ENCODE measurements at places on chromosomes 11 and 22. TPM values are rescaled to one million over a fixed set of nuclear protein-coding genes. Genes with fewer than 3 reads are reported as not detected.

SERHL2 gene
- 4.8 TPM for total RNA-seq

DGCR6 gene
- total RNA-seq = 12.7 TPM

PSMC3 gene
- 117 TPM for total RNA-seq

BTG4 gene
- total RNA-seq = not detected

LRRC32 gene
- 99.8 TPM for total RNA-seq

DCDC1 gene
- 1.5 TPM for total RNA-seq

GRCh38 chr11:121655537-121656327, 203.0 kb upstream of the SORL1-AS1 start:
- DNase-seq = peak; percentile 87

- no peak for DNase-seq
Measured at GRCh38 chr11:11622772-11623171, 967 bp upstream of the GALNT18 start.

DNA sequence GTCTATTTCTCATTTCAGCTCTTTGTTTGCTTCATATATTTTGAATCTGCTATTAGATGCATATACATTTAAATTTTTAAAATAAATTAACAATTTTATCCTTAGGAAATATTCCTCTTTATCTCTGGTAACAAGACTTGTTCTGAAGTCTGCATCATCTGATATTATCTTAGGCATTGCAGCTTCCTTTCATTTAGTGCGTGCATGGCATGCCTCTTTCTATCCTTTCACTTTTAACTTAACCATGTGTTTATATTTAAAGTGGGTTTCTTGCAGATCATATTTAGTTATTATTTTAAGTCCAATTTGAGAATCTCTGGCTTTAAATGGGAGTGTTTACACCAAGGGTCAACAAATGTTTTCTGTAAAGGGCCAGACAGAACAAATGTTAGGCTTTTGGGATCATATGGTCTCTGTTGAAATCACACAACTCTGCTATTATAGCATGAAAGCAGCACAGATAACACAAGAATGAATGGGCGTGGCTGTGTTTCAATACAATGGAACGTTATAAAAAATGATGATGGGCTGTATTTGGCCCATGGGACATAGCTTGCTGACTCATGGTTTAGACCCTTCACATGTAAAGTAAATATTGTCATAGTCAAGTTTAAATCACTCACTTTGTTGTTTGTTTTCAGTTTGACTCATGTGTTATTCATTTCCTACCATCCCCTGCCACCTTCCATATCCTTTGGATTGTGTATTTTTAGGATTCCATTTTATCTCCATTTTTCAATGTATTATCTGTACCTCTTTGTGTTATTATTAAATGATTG, 83.9 kb upstream of the SNX19 start:
- no peak for DNase-seq

DNA sequence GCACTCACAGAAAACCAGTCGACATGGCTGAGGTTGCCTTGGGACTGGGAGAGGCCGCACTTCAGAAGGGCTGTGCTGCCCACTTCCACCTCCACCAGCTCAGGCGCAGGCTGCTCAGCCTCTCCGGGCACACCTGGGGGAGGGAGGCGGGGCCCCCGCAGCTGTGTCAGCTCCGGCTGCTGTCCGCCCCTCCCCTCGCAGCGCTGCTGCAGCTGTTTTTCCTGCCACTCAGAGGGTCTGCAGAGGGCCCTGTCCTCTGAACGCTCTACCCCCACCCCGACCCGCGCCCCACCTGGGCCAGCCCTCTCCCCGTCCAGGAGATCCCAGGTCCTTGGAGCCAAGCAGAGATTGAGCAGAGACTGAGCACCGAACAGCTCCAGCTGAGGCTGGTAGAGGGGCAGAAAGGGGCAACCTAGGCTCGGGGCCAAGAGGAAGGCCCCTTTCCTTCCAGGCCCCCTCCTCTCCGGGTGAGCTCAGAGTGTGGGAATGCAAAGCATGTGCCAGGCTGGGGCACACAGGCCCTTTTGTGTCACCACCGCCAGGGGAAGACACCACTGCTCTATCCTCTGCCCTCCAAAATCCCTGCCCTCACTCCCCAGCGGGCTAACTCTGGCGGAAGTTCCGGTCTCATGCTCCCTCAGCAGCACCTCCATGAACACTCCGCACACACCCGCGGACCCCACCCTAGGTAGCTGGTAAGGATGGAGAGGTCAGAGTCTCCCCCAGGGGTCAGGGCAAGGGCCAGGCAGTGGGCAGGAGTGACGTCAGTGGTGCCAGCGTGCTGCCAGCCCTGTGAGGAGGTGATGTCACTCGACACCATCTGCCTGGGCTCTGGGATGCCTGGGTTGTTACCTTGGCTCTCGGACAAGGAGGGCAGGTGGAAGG, 1.6 kb downstream of the MCAM start:
- DNase-seq = peak; percentile 42

GRCh38 chr11:10488121-10488933, 33.3 kb downstream of the AMPD3 start:
- DNase-seq = peak; percentile 11

DNA sequence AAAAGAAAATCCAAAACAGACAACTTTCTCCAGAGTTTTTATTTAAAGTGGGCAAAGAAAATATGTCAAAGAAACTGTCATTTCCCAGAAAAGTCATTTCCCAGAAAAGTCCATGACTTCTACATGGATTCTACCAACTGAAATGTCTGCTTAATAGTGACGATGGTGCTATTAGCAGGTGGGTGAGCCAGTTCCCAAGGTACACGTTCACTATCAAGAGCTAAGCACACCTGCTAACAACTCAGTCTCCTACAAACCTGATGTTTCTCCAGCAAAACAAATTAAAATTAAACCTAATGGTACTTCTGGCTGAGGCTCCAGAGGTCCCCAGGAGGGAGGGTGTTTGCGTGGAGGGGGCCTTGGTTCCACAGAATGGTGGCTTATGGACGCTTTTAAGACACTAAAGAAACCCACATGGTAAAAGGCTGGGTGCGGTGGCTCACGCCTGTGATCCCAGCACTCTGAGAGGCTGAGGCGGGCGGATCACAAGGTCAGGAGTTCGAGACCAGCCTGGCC, 26.8 kb downstream of the POU2AF1 start:
- no peak for DNase-seq

DNA sequence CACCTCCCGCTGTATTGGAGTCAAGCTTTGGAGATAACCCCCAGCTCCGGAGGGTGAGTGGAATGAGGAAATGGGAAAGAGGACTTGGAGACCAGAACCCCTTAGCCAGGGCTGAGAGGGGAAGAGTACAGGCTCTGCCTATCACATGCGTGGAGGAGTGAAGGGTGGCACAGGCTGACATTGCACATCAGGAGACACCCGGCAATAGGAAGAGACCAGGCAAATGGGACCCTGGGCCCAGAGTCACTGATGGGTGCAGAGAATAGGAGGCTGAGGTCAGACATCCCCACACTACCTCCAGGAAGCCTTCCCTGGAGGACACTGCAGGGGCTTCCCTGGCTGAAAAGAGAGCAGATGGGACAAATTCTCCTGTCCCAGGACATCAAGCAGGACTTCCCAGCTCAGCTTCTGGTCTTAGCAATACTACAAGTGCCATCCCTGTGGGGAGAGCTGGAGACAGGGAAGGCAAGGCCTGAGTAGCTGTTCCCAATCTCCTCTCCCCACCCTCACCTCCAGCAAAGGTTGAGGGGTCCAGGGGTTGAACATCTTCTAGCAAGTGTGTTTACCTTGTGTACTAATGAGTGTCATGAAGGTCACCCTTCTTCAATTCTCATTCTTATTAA, 160.7 kb downstream of the BUD13 start:
- DNase-seq = no peak

- DNase-seq = peak; percentile 65
Measured at GRCh38 chr11:64207256-64208085, 950 bp downstream of the FERMT3 start.

- DNase-seq = no peak
Measured at GRCh38 chr22:36212901-36213300, 11.3 kb upstream of the APOL4 start.

DNA sequence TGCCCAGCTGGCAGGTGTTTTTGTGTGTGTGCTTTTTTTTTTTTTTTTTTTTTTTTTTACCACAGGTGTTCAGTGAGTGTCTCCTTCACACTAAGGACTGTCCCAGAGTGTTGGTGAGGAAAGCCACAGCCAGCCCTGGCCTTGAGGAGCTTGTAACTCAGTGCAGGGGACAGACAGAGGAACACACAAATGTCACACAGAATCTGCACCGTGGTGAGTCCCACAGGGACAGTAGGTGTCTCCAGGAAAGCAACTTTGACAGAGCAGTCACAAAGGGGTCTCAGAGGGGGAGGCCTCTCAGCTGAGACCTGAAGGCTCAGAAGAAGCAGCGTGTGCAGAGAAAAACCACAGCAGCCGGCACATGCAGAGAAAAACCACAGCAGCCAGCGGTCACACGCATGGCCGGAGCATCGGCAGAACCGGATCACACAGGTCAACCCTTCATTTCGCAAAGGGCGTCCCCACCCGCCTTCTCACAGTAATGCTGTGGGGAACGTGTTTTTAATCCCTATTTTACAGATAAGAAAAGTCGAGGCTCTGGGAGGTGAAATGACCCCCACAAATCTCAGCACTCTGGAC, 101.7 kb upstream of the PRR5 start:
- DNase-seq = no peak

- DNase-seq = no peak
Measured at GRCh38 chr11:12842933-12843636, 166.0 kb upstream of the RASSF10 start.

DNA sequence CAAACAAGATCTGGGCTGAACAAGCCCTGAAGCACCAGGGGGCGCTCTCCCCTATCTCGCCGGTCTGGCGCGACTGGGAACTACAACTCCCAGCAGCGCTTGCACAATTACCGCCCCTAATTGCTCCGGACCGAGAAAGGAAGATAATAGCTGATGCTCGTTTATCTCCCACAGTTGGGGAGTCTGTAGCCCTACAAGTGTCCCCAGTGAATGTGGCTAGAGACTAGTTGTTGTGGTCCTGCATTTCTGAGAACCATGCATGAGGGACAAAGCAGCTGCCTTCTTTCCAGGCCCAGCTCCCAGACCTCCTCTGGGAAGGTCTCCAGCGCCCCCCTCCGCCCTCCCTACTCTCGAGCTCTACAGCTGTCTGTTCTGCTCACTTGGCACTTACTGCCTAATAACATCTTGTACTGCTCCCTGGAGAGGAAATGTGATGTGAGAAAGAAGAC, 34.4 kb downstream of the NRXN2 start:
- peak; percentile 85 for DNase-seq

GRCh38 chr22:37870273-37870672, 21.1 kb downstream of the EIF3L start:
- DNase-seq = no peak

- DNase-seq = no peak
Measured at GRCh38 chr11:88827018-88827676, 238.6 kb downstream of the GRM5 start.

- DNase-seq = no peak
Measured at GRCh38 chr11:130839981-130840666, 76.2 kb downstream of the SNX19 start.

DNA sequence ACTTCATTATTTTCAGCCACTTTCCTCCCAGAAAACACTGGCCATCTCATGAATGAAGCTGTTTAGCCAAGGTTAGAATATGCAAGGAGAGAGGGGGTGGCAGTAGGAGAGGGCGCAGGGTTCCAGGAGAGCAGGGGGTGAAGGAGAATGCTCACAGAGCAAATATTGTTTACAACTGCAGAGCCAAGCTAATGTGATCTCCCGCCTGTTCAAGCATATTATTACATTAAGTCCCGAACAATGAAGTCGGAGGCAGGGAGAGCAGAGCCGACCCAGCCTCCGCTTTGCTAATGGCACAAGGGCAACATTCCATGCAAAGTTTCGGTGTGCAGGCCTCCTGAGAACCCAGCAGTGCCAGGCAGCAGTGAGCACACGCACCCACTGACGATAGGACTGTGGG, 80.1 kb downstream of the MICAL3 start:
- no peak for DNase-seq

DNA sequence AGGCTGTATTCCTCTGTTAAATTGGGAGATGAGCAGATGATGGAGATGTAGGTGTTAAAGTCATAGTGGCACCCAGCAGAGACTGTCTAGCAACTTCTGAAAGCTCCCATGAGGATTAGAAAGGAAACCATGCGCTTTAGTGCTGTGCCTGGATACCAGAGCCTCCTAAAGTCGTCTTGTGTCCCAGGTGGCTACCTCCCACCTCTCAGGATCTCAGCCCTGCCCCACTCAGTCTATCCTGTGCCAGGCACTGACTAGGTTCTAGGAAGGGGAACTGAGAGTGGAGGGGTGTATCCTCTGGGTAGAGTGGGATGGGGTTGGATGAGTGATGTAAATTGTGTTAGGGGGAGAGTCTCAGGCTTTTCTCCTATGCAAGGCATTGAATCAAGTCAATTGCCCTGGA, 60.2 kb downstream of the KIAA1671 start:
- no peak for DNase-seq

DNA sequence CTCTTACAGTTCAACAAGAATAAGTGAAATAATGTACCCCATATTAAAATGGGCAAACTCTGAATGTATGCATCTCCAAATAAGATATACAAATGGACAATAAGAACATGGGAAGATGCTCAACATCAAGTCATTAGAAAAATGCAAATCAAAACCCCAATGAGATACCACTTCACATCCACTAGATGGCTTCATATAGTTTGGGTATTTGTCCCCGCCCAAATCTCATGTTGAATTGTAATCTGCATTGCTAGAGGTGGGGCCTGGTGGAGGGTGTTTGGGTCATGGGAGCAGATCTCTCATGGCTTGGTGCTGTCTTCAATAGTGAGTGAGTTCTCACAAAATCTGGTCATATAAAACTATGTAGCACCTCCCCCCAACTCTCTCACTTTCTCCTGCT, 5.7 kb downstream of the MPZL2 start:
- DNase-seq = no peak

- DNase-seq = no peak
Measured at GRCh38 chr22:28981818-28982499, 79.7 kb downstream of the C22orf31 start.

DNA sequence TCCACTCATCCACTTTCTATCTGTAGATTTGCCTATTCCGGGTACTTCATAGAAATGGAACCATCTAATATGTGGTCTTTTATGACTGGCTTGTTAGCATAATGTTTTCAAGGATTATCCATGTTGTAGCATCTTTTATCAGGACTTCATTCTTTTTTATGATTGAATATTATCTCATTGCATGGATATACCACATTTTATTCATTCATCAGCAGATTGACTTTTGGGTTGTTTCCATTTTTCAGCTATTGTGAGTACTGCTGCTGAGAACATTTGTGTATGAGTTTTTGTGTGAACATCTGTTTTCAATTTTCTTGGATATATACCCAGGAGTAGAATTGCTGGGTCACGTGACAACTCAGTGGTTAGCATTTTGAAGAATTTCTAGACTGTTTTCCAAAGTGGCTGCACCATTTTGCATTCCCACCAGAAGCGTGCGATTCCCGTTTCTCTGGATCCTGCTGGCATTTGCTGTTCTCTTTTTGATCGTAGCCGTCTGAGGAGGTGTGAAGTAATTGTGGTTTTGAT, 8.9 kb downstream of the DERL3 start:
- DNase-seq = no peak

DNA sequence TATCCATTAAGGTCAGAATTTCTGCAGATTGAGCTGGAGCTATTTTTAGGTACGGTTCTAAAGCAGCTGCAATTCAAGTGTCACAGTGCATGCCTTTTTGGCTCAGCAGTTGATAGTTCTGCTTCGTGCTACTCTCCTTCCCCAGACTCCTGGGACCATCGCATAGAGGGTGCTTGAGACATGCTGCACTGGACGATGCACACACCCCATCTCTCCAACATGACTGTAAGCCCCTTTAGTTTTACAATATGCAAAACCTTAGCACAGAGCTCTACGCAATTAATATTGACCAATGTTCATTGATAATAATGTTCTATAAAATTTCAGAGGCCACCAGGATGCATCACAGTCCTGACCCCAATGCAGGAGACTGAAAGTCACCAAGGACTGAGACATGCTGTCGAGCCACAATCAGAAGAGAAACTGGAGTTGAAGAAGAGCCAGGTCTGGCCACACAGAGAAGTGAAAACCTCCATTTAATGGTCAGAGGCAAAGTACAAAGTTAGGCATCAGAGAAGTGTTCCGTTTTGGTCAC, 120.9 kb upstream of the ZC3H12C start:
- no peak for DNase-seq

Data from adrenal gland (tissue), 19 donors.